GM10248 (cell line): ENCODE measurements at places on chromosomes 6 and 20.

GRCh38 chr6:70353448-70353847 lies 50.6 kb upstream of the COL9A1 start:
- DNase-seq = no peak

- no peak for DNase-seq
Observed at GRCh38 chr6:1946583-1946982, 298.8 kb downstream of the GMDS start.

- no peak for DNase-seq
Observed at GRCh38 chr6:54747955-54748354, 98.6 kb upstream of the FAM83B start.

DNA sequence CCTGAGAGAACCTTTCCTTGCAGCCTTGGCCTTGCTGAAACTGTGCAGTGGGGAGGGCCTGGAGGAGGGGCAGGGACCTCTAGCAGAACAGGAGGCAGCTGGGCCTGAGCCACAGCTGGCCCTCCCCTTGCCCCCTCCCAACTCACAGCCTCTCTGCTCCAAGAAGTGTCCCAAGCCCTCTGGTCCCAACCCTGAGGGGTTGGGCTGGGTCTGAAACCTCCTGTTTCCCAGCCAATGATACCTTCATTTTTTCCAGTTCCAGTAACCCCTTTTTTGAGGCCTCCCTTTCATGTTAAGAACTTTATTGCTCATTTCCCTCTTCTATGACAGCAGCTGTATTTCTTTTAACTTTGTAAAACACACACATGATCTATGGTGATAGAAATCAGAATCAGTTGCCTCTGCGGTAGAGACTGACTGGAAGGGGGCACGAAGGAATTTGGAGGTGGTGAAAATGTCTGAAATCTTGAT lies 17.9 kb upstream of the ARMC12 start:
- DNase-seq = no peak

GRCh38 chr20:25544734-25545133 lies 40.6 kb downstream of the NINL start:
- no peak for DNase-seq

GRCh38 chr6:82178077-82178758 lies 69.3 kb downstream of the IBTK start:
- DNase-seq = no peak
